Kidney epithelial cell (primary cell): ENCODE measurements at places on chromosomes 7 and 10.
A peak's percentile ranks its signal among the peaks of the same experiment; 100 is the strongest.

- no peak for DNase-seq
Measured at GRCh38 chr10:104521901-104522694, 119.0 kb upstream of the SORCS3 start.

- DNase-seq: no peak
Measured at GRCh38 chr10:24518411-24518810, 205.3 kb downstream of the ARHGAP21 start.

DNA sequence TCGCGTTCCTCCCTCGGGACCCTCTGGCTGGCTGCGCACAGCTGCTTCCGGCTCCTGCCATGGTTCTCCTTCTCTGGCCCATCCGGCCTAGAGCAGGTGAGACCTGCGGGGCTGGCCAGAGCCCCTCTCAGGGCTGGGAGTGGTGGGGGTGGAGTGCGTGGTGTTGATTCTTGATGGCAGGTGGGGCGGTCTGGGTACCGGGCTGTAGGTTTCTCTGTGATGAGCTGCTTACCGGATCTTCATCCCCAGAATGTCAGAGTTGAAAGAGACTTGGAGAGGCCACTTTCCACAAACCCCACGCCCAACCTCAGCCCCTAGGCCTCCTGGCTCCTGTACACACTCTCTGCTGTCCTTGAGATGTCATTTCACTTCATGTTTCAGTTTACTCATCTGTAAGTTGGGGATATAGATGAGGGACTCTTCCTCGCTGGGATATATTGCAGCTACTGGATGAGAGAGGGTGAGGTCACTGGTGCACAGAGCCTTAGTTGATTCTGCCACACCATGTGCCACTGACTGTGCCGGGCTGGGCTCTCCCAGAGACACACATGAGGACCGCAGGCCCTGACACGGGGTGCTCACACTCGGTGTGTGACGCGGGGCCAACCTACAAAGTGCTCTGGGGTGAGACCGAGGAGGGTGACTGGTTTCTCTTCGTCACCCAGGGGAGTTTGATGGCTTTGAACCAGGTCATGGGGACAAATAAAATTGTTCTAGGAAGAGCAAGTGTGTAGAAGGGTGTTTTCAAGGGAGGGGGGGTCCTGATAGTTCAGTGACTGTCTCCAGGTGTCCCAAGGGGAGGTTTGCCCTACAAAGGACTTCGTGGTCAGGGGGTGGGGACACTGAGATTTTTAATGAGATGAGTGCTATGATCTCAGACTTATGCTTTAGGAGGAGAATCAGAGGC, 29.5 kb downstream of the ZNF775 start:
- DNase-seq: no peak

GRCh38 chr10:458421-458851, 231.0 kb downstream of the DIP2C start:
- peak; percentile 91 for DNase-seq

GRCh38 chr10:121311812-121312443, 286.3 kb downstream of the FGFR2 start:
- DNase-seq: no peak

DNA sequence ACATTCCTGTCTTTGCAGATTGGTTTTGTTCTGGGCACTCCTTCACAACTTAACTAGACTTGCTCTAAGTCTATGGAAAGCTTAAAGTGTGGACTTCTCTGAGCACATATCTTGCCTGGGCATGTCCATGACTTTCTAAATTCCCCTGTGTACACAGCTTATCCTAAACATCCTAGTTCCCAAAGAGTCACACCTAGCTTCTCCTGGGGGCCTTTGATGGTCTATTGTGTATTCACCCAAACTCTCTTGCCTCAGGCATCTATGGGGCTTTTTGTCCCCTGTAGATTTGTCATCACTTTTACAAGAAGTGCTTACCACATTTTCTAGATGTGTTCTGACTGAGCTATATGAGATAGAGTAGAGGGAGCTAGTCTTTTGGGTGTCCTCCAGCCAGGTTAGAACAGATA, 12.2 kb upstream of the ZNF488 start:
- no peak for DNase-seq

DNA sequence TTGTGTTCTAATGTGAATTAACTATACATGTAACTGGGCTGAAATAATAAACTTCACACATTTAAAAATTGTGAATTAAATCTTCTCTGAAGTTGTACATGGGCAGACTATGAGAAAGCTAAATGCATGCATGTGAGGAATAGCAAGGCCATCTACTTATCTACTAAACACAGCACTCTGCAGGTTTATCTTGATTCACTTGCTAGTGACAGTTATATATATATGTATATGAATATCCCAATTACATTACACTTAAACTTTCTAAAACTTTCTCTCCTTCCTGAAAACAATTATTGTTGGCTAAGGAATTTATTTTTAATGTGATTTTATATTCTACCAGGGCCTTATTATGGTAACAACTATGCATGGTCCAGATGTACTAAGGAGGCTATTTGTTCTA, 5.1 kb upstream of the SP4 start:
- DNase-seq: no peak

GRCh38 chr7:101804088-101804963, 13.1 kb upstream of the CUX1 start:
- DNase-seq: no peak

- no peak for DNase-seq
Measured at GRCh38 chr10:90993340-90993739, 72.5 kb upstream of the ANKRD1 start.

DNA sequence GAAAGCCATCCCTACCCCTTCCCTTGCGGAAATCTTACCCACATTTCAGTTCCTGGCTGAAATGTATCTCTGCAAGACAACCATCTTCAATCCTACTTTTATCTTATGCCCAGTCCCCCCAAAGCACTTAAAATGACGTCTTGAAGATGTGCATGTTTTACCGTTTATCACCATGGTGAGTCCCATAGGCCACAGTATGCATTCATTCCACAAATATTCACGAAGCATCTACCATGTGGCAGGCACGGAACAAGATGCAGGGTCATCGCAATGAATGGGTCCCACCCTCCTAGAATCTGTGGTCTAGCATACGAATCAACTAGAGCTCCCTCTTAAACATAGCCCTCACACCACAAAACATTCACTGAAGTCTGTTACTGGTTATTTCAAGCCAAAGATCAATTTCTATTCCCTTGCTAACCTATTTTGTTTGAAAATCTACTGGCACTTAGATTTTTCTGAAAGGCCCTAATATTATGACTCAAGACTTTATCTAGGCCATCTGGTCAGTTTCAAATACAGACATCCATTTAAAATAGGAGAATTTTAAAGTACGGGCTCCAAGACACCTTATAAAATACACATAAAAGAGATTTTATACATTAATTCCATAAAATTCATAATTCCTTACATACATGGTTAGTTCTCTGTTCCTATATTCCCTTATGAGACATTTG, 99.4 kb downstream of the PARD3 start:
- DNase-seq: no peak

GRCh38 chr7:6092953-6093354, 61.8 kb downstream of the ANKRD61 start:
- DNase-seq: no peak

GRCh38 chr10:87600581-87600980, 59.1 kb upstream of the PAPSS2 start:
- no peak for DNase-seq

GRCh38 chr7:128266529-128266882, 25.4 kb downstream of the LEP start:
- no peak for DNase-seq

- DNase-seq: no peak
Measured at GRCh38 chr10:120260456-120260855, 196.6 kb upstream of the PLPP4 start.

GRCh38 chr10:101950213-101950612, 105.8 kb downstream of the ARMH3 start:
- DNase-seq: no peak
